Activated CD4-positive, CD25-positive, alpha-beta regulatory T cell treated with anti-CD3 and anti-CD28 coated beads, Interleukin-2, amount 50 U/mL, for 24 hours (primary cell): ENCODE measurements at places on chromosomes 3 and 15.

- ATAC-seq = no peak
Measured at GRCh38 chr15:69357773-69358771, 56.1 kb upstream of the KIF23 start.

- no peak for ATAC-seq
Measured at GRCh38 chr3:122714273-122714672, 33.6 kb downstream of the PARP14 start.

GRCh38 chr3:45551214-45552010, 43.1 kb upstream of the LIMD1 start:
- ATAC-seq = no peak

DNA sequence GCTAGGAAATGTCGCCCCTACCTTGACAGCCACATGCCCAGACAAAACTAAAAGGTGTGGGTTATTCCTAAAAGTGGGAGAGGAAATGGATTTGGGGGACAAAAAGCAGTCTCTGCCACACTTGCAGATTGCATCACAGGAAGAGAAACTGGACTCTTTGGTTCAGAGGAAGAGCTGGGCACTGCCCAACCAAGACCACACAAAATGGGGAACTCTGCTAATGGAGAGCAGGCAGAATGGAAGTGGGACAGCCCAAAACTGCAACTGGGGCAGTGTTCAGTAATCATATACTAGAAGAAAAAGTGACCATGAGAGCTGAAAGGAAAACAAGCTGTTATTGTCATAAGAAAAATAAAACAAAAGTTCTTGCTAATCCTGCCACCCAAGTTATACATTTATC, 138.9 kb upstream of the FRMD4B start:
- ATAC-seq = no peak

GRCh38 chr3:72998466-72998865, 1.9 kb downstream of the PPP4R2 start:
- no peak for ATAC-seq

GRCh38 chr15:96551196-96551595, 220.7 kb downstream of the NR2F2 start:
- no peak for ATAC-seq

GRCh38 chr3:132034486-132035464, at the start of gene CPNE4:
TSS of gene CPNE4 (minus strand) at chr3:132035014.
- peak; percentile 65 for ATAC-seq

DNA sequence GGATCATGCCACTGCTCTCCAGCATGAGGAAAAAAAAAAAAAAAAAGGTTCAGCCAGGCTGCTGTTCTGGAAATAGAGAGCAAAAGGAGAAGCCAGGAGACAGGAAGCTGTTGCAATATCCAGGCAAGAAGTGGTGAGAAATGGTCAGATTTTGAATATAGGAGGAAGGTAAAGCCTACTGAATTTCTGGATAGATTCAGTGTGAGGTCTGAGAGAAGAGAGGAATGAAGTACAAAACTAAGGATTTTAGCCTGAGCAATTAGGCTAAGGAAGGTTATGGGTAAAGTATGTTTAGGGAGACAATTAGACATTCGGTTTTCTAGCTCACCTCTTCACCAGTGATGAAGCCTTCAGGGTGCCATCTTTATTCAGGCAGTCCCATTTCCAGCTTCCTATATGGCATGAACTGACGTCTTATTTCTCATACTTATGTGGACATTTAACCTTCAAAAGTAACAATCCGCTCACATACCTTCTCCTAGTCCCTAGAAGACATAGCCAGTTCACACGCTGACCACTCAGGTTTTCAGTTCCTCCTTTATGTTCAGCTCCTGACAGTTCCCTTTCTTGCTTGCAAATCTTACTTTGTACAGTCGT, 57.2 kb downstream of the KIF9 start:
- no peak for ATAC-seq

DNA sequence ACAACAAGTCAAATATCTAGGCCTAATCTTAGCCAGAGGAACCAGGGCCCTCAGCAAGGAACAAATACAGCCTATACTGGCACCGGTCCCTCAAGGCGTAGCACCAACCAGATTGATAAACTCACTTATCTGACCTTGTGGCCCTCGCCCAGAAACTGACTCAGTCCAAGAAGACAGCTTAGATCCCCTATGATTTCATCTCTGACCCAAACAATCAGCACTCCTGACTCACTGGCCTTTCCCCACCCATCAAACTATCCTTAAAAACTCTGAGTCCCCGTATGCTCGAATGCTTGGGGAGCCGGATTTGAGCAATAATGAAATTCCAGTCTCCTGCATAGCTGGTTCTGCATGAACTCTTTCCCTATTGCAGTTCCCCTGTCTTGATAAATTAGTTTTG, 1.6 kb upstream of the SORD start:
- ATAC-seq = no peak

DNA sequence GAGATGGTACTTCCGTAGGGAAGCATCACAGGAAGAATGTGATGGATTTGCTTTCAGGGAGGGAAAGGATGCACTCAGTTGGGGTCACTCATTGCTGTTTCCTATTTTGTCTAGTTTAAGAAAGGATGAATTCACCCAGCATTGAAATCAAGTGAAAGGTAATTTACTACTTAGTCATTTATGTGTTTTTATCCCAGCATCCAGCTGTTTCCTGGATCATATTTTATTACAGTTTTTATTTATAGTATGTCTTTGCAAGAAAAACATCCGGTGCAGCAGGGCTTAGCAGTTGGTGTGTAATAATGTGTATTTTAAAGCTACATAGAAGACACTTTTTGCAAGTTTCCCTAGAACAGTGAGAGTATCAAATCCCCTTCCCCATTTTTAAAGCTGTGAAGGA, 37.4 kb upstream of the GOLGA8B start:
- no peak for ATAC-seq

DNA sequence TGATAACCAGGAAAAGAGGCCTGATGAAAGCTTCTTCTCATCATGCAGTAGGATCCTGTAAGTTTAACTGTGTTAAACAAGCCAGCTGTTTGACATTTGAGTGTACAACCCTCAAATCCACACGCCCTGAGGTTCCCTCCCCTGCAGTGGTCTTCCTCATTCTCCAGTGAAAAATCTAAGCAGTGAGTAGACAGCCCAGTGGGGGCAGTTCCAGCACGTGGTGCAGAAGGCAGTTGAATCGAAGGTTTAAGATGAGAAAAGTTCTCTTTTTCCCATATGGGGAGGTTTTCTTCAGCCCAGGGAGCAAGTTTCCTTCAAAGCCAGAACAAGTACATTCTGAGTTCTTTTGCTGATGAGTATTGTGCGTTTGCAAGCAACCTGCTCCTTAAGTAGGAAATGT, 174.5 kb downstream of the NR2F2 start:
- no peak for ATAC-seq

DNA sequence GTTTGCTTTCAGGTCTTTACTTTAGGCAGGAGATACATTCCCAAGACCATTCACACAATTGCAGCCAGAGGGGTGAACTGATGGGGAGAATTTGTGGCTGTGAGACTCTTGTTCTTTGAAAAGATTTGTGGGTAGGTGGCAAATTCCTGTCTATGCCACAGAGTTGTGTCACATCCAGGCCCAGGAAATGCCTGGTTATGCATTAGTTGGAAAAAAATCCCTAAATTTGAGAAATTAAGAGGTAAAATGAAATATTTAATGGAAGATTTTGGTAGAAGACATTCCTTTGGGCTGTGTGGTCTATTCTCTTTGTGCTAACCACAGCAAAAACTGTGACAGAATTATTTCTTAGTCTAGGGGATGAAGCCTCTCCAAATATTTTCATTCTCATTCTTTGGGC, 28.8 kb downstream of the SAMMSON start:
- ATAC-seq = no peak

DNA sequence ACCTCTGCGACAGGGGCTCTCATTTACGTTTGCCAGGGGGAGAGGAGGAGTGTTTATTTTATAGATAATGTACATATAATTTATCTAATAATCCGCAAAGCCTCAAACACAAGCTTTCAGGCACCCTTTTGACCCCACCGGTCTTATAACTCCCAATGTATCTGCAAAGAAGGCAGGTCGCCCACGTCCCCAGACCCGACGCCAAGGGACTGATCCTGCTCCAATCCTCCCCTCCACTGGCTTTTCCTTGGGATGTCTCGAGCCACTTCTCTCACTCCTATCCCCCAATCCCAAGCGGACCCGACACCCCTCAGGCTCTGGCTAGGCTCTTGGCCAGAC, 452 bp downstream of the DCP1A start:
- no peak for ATAC-seq

DNA sequence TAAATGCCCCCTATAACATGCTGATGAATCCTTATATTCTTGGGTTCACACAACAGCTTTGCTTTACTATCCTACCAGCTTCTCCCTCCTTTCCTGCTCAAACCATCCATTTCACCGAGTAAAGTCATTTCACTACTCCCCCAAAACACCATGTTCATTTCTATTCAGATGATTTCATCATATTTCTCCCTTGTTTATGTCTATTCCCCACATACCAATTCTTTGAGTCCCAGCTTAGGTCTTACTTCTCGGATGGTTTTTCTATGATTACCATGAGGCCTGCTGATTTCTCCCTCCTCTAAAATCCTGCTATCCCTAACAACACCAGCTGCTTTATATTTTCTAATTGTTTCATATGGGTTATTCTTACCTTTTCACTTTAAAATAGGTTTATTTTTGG, 231.4 kb downstream of the TIGIT start:
- no peak for ATAC-seq
